ENCODE measurements at places on chromosomes 1 and 21.

- DNase-seq: no peak
These were observed 1.2 kb downstream of the NEGR1 start for GRCh38 chr1:72281144-72281543.

DNA sequence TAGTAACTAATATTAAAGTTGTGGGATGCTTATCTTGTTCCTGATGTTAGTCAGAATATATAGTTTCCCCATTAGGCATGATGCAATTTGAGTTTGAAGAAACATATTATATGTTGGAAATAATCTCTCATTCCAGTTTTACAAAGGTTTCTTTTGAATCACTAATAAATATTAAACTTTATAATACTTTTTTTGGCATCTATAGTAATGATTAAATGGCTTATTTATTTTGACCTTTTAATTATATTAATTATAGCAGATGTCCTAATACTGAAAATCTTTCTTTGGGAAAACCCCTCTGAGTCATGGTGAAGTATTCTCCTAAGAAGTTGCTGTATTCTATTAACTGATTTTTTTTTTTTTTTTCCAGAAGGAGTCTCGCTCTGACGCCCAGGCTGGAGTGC lies 28.5 kb upstream of the PTGS2 start:
- DNase-seq: no peak

DNA sequence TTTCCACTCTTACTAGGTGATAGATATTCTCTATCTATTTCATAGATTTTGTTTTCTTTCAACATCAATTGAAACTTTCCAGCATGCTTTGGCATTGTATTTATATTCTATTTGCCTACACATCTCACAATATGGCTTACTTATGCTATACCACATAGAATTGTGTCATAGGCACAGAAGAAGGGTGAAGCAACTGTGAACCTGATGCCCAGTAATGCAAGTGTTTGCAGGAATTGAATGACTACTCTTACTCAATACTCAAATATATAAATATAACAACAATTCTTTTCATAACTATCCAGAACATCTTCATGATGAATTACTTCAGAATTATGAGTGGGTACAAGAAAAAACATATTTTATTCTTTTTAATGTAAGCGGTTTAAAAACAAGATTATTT lies 165.9 kb downstream of the PTBP2 start:
- DNase-seq: no peak

- DNase-seq: no peak
These were observed 3.0 kb upstream of the MAN1A2 start for GRCh38 chr1:117364240-117364639.

DNA sequence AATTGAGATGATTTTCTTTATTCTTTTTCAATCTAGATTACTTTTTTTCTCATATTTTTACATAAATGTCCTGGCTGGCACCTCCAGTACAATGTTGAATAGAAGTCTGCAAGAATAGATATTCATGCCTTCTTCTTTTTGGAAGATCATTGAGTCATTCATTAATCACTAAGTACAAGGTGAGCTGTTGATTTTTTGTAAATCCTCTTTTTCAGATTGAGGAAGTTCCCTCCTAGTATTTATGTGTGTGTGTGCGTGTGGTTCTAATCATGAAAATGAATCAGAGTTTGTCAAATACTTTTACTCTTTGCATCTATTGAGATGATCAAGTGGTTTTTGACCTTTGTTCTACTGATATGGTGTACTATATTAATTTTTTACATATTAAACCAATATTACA lies 859.3 kb downstream of the KCNT2 start:
- DNase-seq: no peak

DNA sequence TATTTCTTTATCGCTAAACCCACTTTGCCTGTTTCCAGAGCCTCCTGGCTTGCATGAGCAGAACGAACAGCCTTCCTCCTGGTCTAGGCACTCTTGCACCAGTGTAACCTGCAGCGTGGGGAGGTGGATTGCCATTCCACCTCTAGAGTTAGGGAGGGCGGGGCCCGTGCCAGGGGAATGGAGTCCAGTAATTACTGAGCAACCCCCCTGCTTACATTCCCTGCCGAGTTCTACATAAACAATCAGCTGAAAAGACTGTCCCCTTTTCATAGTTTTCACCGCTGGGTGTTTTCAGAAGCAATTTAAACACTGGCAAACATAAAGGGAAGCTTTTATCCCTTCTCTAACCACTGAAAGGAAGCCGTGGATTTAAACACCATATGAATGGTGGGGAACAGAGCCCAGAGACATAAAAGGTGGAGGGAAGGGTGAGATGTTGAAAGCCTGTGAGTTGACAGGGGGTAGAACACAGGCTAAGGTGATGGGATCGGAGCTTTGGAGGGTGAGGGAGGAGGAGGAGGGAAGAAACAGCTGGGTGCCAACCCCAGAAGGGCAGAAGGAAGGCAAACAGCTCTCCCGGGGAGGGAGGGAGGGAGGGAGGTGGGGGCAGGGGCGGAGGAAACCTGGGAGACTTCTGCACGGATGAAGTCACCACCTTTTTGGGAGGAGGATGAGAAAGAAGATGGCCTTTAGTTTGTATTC lies 68.0 kb upstream of the WDR26 start:
- DNase-seq: peak; percentile 64

Data from MG63 (cell line).